ENCODE measurements at places on chromosomes 5 and 9.
A peak's percentile ranks its signal among the peaks of the same experiment; 100 is the strongest.

DNA sequence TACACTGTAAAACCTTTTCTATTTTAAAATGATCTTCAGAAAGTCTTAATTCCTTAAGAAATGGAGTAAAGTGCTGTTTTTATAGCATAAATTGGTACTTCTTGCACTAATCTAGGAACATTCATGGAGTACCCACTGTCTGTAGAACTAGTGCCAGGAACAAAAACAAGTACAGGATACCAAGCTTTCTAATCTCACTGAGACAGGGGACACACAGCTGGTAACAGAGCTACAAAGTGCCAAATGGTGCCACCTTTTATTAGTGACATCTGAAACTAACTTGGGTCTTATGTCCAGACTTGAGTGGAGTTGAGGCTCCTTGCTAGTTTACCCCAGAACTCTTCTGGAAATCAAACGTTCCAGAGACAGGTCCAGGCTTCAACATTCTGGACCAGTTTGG is 57.9 kb downstream of the RNF130 start:
- no peak for DNase-seq

GRCh38 chr5:163880302-163880701 is 374.9 kb downstream of the MAT2B start:
- DNase-seq, result no peak

- DNase-seq, result no peak
Observed at GRCh38 chr9:34566972-34567371, 22.6 kb downstream of the CNTFR start.

- DNase-seq, result no peak
Observed at GRCh38 chr9:1707291-1707690, 307.9 kb upstream of the SMARCA2 start.

- DNase-seq, result no peak
Observed at GRCh38 chr5:16957304-16958196, 21.5 kb upstream of the MYO10 start.

GRCh38 chr5:57566914-57567313 is 84.3 kb upstream of the ACTBL2 start:
- DNase-seq, result no peak

DNA sequence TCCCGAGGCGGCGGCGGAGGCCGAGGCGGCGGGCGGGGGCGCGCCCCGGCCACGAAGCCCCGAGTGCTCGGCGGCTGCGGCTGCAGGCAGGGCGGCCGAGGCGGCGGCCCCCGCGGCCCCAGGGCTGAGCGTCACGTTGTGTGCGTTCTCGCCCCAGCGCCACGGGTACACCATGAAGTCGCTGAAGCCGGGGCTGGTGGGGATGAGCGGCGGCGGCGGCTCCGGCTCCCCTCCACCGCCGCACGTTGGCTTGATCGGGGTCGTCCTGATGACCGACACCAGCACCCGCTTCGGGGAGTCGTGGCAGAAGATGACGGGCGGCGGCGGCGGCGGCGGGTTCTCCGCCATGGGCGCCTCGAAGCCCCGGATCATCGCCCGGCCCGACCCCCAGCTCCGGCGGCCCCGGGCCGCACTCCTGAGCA is 498 bp downstream of the ZNF367 start:
- peak; percentile 18 for DNase-seq

- no peak for DNase-seq
Observed at GRCh38 chr5:78833284-78833683, 151.8 kb downstream of the ARSB start.

DNA sequence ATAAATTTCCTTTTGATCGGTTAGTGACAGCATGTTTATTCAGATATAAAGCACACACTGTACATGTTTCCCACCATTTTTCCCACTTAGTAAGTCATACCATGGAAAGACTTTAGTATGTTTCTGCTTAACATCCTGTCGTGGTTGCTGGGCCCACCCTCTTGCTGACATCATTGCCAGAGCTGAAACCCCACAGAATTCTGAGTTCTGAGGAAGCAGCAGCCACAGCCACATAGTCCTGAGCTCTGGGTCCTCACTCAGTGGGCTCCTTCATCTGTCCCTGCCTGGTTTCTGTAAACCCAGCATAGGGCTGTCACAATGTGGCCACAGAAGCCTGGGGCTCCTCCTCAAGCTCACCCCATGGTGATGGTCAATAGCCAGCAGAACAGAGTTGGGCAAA is 441.5 kb downstream of the ENC1 start:
- no peak for DNase-seq

GRCh38 chr5:38506302-38506701 is 50.1 kb downstream of the LIFR start:
- no peak for DNase-seq

DNA sequence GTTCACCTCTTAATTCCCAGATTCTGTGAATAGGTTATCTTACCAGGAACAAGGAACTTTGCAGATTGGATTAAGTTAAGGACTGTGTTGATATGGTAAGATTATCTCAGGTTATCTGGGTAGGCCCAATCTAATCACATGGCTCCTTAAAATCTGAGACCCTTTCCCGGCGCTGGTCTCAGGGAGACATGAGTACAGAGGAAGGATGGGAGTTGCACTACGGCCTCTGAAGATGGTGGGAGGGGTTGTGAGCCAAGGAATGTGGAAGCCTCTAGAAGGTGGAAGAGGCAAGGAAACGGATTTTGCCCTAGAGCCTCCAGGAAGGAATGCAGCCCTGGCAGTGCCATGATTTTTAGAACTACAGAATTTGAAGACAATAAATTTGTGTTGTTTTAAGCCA is 95.1 kb downstream of the AK8 start:
- no peak for DNase-seq

GRCh38 chr5:156654444-156654843 is 195.7 kb upstream of the PPP1R2B start:
- no peak for DNase-seq

DNA sequence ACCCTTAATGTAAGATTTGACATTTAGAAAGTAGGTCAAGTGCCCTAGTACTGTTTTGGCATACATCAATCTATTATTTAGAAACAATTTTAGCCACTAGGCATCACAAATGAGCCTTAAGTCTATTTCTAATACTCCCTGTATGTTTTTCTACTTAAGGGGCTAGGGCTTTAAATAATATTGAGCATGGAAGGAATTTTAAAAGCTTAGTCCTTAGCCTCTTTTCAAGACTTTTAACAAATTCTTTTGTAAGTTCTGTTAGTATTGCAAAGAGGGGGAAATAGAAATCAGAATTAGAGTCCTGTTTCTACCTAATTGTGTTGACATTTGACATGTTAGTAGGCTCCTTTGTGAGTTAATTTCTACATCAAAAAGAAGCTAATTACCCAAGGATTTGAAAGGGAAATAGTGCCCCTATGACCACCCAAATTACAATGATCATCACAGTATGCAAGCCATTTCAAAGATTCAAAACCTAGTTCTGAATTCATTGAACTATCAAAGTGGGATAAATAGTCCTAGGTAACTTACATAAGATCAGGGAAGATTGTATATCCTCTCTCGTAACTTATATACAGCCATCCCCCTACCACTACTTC is 647.8 kb upstream of the ACO1 start:
- DNase-seq, result no peak

DNA sequence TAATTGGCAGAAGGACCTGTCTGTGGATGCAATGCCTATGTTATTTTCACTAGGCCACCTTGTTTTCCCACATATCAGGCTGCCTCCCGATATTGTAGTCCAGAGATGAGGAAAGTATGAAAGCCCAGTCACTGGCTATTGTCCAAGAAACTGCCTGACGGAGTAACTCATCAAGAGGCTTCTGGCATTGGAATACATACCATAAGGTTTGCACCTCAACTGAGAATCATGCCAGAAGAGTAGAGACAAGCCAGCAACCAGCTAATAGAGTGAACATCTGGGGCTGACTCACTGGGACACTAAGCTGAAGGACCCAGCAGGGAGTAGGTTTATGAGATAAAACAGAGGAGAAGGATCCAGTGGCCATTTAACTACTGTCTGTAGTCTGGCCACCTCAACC is 137.2 kb upstream of the FST start:
- no peak for DNase-seq

GRCh38 chr9:129081388-129081904 is 535 bp downstream of the DOLPP1 start:
- DNase-seq, result no peak

GRCh38 chr5:176427971-176428370 is 11.6 kb upstream of the CLTB start:
- no peak for DNase-seq

- DNase-seq, result no peak
Observed at GRCh38 chr9:93827545-93828330, 127.4 kb downstream of the BARX1 start.

DNA sequence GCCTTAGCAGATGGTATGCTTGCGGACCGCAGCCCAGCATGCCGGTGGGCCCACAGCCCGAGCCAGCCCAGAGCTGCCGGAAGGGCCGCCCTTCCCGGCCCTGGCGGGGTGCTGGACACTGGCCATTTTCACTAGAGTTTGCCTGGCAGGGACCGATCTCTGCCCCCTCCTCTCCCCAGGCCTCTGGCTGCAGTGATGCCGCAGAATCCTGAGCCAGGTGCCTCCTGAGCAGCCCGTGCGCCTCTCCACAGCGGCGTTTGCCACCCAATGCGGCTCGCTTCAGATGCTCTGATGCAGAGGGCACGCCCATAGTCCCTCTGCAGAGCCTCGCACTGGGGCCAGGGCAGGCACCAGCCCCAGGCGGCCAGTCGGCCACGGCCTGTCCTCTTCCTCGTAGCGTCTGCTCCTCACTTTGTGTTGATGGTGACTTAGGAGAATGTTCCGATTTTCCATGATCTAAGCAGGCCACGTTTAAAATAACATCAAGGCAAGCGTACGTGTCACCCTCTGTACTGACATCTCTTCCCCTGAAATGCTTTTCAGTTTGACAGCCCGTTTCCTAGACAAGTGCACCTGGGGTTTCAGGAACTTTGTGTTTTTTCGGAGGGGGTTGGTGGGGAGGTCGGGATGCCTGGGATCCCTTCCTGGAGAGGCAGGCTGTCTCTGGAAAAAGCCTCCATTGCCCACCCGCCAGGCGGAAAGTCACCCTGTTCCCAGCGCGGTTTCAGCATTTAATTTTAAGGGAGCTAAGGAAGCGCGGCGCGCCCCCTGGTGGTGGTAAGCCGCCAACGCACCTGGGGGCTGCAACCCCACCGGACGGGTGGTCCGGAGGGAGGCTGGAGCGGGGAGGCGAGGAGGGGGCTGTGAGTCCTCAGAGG is 29.8 kb upstream of the HMCN2 start:
- DNase-seq, result peak; percentile 60

DNA sequence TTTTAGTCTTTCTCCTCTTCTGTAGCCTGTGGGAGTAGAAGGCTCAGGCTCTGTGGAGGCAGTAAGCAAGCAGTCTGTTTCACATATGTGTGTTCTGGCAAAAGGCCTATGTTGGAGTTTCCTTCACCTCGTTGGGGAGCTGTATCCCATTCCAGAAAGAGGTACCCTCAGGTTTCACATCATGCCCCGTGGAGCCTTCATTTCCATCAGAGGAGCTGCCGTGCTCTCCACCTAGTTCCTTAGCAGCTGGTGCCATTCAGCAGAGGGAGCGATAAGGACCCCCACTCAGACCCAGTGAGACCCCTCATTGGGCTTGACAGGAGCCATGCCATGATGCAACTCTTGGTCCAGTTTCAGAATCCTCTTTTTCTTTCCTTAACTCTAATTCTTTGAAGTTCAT is 50.6 kb upstream of the ANGPTL2 start:
- DNase-seq, result no peak

GRCh38 chr5:172925336-172925948 is 33.8 kb upstream of the RPL26L1 start:
- no peak for DNase-seq

- DNase-seq, result no peak
Observed at GRCh38 chr9:68706363-68707201, 1.5 kb downstream of the PIP5K1B start.

GRCh38 chr5:127867022-127867783 is 164.0 kb downstream of the CCDC192 start:
- DNase-seq, result no peak

DNA sequence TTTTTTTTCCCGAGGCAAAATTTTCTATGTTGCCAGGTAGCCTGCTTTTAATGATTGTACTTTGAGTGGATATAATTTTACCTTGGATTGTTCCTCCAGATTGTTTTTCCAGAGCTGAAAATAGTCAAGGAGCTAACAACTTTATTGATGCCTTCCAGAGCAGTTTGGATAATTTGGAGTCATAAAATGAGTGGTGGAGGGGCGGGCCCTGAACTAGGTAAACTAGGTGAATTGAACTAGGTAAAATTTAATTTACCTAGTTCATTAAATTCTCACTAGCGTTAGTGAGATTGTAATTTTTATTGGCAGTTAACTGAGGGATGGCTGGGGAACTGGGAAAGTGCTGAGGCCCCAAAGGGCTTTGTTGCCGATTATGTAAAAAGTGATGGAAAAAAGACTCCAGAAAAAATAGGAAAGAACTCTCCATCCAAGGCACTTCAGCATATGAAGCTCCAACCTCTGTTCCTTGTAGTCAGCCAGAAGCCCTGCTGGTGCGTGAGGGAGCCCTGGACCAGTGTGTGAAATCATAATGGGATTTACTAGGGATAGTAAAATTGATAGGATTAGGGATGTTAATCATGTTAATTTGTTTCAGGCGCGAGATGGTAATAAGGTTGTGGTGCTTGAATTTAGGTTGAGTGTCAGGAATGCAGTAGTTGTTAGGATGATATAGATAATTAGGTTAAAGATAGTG is 1.7 kb downstream of the DNAJC25 start:
- no peak for DNase-seq

- DNase-seq, result no peak
Observed at GRCh38 chr5:135373736-135374515, 25.1 kb downstream of the MACROH2A1 start.

DNA sequence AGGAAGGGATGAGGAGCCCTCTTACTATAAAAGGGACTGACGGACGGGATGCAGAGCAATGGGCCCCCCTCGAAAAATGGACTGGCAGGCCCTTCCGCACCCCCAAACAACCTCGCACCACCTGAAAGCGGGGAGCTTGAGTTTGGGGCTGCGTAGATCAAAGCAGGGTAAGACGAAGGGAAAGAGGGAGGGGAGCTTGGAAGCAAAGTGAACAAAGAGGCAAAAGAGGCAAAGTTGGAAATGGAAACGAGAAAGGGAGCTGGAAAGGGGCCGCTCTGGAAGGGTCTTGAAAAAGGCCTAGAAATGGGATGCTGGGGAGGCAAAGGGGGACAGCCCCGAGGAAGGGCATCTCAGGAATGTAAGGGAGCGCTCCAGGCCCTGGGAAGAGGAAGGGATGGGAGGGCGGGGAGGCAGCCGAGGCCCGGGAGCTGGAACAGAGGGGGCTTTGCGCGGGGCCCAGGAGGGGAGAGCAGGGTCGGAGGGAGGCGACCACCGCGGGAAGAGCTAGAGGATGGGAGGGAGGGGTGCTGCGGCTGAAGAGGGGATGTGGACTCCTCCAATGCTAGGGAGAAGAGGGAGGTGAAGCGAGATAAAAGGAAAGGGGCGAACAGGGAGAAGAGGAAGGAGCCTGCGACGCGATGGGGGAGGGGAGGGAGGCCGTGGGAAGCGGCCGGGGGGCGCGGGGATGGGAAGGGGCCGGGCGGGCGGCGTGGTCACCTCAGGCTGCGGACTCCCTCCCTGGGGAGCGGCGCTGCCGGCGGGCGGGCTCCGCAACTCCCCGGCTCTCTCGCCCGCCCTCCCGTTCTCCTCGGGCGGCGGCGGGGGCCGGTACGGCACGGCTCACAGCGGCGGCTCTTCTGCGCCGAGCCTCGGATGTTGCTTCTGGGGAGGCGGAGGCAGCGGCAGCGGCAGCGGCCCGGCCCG is 577 bp downstream of the RNF145 start:
- peak; percentile 15 for DNase-seq

GRCh38 chr9:115525111-115526058 is 407.4 kb upstream of the TNC start:
- DNase-seq, result no peak

- DNase-seq, result no peak
Observed at GRCh38 chr9:106798016-106798799, 64.8 kb upstream of the ZNF462 start.

Measured in activated CD4-positive, alpha-beta T cell treated with anti-CD3 and anti-CD28 coated beads, Interleukin-2, amount 50 U/mL, for 4 hours (primary cell).